M059J (cell line): ENCODE measurements at places on chromosomes 5 and 9. TPM values are rescaled to one million over a fixed set of nuclear protein-coding genes. Genes with fewer than 3 reads are reported as not detected.

DNA sequence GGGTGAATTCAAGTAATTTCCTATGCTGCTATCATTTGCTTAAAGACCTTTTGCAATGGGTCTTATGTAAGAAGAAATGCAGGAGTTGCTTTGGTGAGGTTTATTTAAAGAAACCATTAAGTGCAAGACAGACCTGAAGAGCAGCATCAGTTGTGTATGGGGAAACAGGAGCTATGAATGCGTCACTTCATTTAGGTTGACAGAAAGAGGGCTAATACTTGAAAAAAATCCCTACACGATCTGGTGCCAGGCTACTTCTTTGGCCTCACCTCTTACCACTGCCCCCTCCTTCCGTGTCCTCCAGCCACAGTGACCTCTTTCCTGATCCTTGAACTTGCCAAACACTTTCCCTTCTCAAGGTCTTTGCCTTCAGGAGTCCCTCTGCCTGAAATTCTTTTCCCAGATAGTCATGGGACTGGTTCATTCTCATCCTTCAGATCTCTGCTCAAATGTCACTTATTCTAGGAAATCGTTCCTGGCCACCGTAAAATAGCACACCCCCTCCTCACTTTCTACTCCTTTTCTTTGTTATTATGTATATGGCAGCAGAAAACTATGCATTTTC, 1.4 kb upstream of the JAK2 start:
- DNase-seq, result peak; percentile 15

Gene IL5
- not detected in 2 replicates for total RNA-seq

Gene TMEFF1
- 0.05 and 4.0 TPM in 2 replicates for total RNA-seq

DNA sequence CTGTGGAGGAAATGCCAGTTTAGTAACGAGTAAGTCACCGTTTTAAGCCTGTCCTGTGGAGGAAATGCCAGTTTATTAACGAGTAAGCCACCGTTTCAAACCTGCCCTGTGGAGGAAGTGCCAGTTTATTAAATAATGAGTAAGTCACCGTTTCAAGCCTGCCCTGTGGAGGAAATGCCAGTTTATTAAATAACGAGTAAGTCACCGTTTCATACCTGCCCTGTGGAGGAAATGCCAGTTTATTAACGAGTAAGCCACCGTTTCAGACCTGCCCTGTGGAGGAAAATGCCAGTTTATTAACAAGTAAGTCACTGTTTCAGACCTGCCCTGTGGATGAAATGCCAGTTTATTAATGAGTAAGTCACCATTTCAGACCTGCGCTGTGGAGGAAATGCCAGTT, 18.9 kb upstream of the PDCD6 start:
- peak; percentile 51 for DNase-seq

Gene PALM2AKAP2
- 3.7 and 7.7 TPM in 2 replicates for total RNA-seq

DNA sequence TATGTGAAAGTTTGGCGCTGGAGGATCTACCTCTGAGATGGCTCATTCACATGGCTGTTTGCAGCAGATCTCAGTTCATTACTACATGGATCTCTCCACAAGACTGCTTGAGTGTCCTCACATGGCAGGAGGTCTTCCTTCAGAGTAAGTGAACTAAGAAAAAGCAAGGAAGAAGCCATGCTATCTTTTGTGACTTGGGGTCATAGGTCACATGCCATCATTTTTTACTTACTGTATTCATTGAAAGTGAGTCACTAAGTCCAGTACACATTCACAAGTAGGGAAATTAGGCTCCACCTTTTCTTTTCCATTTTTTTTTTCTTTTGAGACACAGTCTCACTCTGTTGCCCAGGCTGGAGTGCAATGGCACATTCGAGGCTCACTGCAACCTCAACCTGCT, 8.7 kb upstream of the CDKN2AIPNL start:
- DNase-seq, result peak; percentile 66

GRCh38 chr5:4335078-4335477, 739.4 kb downstream of the IRX1 start:
- DNase-seq, result no peak

Gene RETREG1
- 0.42 and 2.2 TPM in 2 replicates for total RNA-seq

Gene PCDHA12
- not detected in 2 replicates for total RNA-seq

GRCh38 chr5:100709771-100710170, 174.6 kb downstream of the FAM174A start:
- no peak for DNase-seq

- DNase-seq, result no peak
Observed at GRCh38 chr5:178207917-178208280, 3.6 kb downstream of the HNRNPAB start.

- DNase-seq, result no peak
Observed at GRCh38 chr5:35115920-35116319, 68.2 kb upstream of the AGXT2 start.

DNA sequence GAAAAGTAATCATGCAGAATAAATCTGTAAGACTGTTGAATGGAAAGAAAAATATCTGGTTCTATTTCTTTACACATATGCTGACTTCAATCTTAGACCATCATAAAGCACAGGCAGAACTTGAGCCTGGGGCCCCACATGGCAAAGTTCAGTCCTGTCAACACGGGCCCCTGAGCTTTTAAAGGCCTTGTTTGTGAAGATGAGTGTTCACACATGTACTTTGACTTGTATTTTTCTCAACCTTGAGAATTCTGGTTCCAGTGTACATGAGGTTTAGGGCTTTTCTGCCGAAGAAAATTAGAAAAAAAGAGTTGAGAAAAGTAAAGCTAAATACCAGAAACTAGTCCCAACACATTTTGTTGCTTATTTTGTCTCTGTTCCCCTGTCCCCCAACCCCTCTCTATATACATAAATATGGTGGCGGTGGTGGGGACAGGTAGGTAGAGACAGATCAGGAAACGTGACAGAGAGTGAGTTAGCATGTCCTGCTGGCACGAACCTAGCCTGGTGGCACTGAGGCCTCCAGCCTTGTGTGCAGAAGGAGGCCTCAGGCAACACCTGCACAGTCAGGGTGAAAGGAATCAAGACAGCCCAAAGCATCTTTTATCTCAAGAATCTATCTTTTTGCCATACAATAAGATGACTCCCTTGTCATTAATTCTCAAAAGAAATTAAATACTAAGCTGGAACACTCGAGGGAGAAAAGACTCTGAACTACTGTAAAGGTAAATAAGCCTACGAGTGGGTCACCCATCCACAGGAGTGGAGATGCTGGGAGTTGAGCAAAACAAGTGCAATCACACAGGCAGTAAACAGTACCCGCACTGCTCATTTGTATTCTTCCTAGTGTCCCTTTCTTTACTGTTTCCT, 22.9 kb downstream of the LIFR start:
- DNase-seq, result no peak

Gene LRRC19
- total RNA-seq, result not detected in 2 replicates

Gene GHR
- total RNA-seq, result 0.05 and 0.57 TPM in 2 replicates

DNA sequence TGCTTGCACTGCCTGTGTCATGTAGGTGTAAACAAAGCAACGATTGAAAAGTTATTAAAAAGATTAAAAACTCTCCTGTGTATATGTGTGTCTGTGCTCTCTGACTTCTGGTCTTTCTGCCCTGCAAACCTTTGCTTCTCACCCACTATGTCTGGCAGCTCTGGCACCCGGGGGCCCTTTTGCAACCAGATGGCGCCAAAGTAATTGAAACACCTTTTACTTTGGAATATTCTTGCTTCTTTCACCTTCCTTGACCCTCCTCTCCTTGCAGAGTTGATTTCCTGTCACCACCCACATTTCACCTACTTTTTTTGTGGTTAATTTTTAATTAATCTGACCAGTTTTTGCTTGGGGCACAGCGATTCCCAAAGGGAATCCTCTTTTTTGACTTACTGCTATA, 275.5 kb downstream of the ARHGEF28 start:
- DNase-seq, result peak; percentile 38

DNA sequence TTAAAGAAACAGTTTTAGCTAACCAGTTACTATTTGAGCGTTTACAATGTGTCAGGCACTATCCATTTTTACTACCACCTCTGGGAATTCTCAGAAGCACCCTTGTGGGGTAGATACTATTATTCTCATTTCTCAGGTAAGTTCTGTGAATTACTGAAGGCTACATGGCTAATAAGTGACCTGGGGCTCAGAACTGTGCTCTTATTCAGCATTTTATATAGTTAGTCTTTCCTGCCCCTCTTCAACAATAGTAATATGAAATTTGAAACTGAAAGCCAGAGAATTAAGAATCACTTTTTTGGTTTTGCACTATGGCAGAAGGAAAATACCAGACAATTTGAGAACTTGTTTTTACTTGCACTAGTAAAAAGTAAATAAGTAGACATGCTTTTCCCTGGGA, 11.8 kb downstream of the ELL2 start:
- DNase-seq, result no peak

- DNase-seq, result no peak
Observed at GRCh38 chr9:108662956-108663355, 192.8 kb downstream of the ACTL7B start.

GRCh38 chr9:69171049-69171448, 3.0 kb upstream of the TJP2 start:
- peak; percentile 87 for DNase-seq

Gene BTNL9
- total RNA-seq, result not detected in 2 replicates

- peak; percentile 34 for DNase-seq
Observed at GRCh38 chr9:4490705-4491625, 697 bp downstream of the SLC1A1 start.

- peak; percentile 15 for DNase-seq
Observed at GRCh38 chr9:74645007-74645639, 148.0 kb downstream of the RORB start.

Gene GABRA6
- not detected in 2 replicates for total RNA-seq

DNA sequence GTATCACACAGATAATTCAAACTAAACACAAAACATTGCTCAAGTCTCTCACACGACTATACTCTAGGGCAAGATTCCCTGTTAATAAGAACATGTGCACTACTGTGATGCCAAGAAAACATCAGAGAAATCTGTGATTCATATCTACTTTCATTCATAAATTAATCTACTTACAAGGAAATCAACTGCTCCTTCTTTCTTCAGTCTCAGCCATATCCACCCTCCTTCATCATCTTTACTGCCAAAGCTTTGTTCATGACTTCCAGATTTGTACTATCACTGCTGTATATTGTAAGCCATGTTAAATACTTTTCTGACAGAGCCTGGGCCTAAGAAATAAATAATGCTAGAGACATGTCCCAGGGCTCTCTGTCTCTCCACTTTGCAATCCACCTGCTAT, 35.1 kb downstream of the CTNNAL1 start:
- DNase-seq, result no peak

DNA sequence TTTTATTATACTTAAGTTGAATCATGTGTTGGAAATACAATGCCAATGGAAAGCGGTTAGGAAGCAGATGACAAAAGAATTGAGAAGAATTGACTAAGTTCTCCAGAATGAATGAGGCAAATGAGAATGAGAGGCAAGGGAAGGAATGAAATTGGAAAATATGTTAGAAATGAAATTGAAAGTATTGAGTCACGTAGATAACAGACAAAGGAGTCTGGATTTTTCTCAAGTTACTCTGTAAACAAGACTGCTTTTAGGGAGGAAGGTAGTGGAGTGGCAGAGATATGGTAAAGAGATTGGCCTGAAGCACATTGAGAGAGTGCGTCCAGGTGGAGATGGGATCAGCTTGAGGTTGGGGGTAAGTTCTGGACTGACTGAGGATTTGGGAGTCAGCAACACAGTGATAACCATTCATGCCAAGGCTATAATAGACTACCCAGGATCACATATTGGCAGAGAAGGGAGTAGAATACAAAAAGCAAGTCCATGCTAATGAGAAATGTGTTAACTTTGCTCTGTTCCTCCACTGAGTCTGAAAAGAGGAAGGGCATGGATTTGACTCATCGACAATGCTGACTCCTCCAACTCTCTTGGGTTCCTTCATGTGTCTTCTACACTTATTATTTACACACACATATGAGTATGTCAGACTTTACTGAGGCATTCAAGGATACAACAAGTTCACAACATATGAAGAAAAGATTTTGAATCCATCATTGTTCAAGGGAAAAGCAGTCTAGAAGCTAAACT, 814.2 kb upstream of the ZNF608 start:
- peak; percentile 45 for DNase-seq

DNA sequence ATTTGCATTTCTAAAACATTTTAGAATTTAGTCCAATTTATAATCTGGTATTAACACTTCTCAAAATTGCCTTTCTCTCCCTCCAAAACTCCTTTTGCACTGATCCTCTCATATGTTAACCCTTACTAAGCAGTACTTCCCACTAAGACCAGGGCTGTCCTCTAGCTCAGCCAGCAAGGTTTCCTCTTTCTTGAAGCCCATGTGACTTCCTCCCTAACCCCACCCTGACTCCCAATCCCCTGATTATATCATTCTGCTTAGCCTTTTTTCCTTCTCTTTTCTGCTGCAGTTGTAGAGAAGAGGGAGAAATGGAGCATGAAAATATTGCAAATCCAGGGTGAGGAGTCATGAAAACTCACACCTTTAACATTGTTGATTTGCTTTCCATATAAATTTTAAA, 241.7 kb downstream of the MCTP1 start:
- DNase-seq, result no peak

DNA sequence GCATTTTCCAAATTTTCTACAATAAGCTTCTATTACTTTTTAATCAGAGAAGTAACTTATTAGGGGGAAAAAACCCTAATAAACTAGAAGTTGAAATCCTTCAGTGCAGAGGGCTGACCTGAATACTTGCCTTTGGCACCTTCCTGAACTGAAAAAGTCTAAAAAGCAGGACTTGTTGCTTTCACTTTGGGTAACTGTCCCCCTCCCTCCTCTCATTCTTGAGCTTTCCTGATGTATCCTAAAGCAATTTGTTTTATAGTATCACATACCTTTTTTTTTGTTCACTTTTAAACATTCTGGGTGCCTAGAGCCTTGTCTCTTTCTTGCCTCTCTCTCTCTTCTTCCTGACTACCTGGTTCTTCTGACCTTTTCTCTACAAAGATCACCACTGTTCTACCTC, 64.0 kb upstream of the ERBIN start:
- peak; percentile 64 for DNase-seq
